ENCODE measurements at places on chromosomes 7 and 10. TPM values are rescaled to one million over a fixed set of nuclear protein-coding genes. Genes with fewer than 3 reads are reported as not detected.

GRCh38 chr7:102047-102711, 90.2 kb upstream of the FAM20C start:
- no peak for DNase-seq

- no peak for DNase-seq
These were observed 170.6 kb downstream of the FZD1 start for GRCh38 chr7:91434836-91435235.

DNA sequence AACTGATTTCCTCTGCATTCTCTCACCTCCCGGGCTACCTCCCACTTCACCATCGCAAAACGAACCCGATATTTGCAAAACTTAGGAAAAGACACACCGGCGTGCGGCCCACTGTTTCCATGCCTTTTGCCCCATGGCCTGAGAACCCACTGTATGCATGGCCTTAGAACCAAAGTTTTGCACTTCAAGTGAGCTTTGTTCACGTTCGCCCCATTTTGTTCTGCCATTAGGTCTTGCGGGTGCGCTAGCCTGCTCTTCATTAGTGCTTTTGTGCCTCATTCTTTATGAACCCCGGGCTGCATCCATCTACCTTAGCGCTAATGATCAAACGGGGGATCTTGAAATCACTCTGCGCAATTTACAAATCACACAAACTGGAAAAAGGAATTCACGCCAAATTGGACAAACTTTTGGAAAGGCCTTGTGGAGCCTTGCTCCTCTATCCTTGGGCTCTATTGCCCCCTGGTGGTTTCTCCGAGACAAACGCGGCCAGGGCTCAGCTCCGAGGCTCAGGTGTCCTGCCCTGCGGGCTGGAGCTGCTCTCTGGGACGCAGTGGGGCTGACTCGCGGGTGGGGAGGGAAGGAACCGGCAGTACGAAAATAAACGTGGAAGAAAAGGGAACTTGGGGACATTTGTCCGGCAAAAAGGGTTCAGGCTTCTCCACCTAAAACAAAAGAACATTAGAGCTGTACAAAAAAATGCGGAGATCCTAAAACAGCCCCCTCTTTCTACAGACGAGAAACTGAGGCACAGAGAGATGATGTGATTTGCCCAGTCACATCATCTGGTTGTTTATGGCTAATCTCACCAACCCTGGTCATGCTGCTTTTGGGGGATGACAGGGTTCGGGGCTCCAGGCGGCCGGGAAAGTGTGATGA, 300.4 kb upstream of the NFE2L3 start:
- peak; percentile 39 for DNase-seq

CNPY1 gene
- not detected for total RNA-seq

DNA sequence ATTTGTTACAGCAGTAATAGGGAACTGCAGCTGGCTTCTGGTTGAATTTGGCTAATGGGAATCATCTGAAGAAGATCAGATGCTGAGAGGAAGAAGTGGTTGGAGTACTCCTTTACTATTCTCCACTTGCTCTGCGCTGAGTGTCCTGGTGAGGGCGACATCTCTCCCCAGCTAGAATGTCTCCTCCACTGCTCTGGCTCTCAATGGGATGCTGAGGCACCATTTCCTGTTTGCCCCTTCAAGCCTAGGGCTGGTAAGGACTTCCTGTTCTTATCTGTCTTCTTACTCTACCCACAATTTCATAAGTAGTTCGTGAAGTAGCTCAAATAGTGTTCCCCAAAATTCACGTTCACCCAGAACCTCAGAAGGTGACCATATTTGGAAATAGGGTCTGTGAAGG, 43.2 kb upstream of the TES start:
- no peak for DNase-seq

GRCh38 chr7:44881610-44882009, 3.7 kb downstream of the PURB start:
- DNase-seq = no peak

GRCh38 chr7:120799813-120800475, 58.0 kb downstream of the TSPAN12 start:
- DNase-seq = no peak

- DNase-seq = no peak
These were observed 139.4 kb upstream of the SHH start for GRCh38 chr7:155951554-155952158.

DNA sequence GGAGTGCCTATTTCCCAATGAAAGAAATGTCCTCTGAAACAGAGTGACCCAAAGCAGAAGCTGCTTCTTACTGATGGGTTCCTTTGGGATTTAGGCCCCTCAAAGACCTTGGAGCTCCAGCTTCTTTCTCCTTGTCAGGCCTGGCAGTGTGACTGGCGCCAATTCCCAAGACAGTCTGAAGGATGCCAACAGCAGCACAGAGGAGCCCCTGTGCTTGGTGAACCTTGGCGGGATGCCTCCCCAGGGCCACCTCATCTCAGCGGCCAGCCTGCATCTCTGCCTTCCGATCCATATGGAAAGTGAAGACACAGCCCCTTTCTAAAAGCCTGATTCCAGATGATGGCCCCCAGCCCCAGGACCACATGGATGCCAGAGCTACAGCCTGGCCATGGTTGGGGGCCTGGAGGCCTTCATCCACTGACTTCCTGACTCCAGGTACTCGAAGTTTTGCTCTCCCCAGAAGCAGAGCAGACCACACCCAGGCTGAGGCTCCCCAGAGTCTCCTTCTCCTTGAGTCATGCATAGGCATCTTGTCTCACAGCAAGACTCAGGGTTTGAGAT, 45.4 kb downstream of the FBXW4 start:
- DNase-seq = no peak

DNA sequence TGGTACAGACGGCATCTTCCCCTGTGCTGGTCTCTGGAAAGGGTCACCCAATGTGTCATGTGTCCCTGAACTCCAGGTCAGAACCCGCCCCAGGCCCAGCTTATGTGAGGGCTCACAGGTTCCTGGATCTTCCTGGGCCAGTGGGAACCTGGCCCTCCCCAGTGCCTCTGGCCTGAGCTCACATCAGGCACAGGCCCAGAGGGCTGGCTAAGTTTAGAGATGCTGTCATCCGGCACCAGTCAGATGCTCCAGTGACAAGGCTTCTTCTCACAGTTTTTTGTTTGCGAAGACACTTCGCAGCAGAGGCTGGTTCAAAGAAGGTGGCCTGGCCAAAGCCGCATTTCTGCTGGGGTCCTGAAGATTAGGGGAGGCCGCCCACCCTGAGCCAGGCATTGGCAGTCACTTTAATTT, 11.8 kb downstream of the CAMK2B start:
- DNase-seq = no peak

- no peak for DNase-seq
These were observed 30.9 kb downstream of the MRPS33 start for GRCh38 chr7:140983802-140984201.

DNA sequence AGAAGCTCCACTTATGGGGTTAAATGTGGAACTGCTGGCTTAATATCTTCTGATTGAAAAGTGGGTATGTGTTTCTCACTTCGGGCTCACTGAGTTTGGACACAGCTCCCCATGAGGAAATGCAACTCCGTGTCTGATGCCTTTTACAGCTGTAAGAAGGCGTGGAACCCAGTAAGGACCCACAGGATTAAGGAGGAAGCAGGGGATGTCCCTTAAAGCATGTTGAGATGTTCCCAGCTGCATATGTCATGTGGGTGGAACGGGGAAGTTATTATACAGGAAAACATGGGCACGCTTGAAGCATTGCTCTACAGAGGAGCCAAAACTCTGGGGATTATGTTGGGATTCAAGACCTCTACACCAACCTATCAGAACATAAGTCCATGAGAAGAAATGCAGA, 224.4 kb downstream of the NEBL start:
- no peak for DNase-seq

UCN3 gene
- total RNA-seq = not detected

- no peak for DNase-seq
These were observed 182.6 kb downstream of the COBL start for GRCh38 chr7:51134013-51134441.

DNA sequence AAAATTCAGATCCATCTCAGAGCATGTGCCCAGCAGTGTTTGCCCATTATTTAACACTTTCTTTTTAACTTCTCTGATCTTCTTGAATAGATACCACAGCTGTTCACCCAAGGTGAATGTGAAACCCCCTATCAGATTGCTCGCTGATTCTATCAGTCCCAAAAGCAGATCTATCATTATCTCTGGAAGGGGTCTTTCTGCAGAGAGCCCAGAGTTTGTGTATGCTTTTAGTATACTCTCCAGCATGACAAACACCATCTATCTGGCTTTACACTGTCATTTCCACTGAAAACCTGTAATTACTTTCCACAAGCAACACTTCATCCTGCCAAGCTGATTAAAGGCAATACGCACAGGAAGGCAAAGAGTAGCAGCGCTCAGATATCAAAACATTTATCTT, 168.2 kb downstream of the CACNA2D1 start:
- no peak for DNase-seq

DNA sequence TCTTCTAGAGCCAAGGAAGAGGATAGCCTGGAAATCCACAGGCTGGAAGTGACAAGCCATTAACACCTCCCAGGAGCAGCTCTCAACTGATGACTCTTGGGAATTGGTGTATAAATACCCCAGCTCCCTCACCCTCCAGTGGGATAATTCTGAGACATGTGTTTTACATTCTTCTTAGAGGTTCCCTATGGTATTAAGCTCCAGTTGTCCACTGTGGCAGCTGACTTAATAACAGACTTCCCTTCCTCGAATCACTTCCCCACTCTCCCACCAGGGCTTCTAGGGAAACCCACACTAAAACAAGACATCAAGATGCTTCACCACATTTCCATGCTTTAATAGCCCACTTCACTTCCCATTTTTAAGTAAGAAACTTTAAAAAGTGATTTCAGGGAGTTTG, 47.2 kb downstream of the FAM107B start:
- DNase-seq = no peak

DNA sequence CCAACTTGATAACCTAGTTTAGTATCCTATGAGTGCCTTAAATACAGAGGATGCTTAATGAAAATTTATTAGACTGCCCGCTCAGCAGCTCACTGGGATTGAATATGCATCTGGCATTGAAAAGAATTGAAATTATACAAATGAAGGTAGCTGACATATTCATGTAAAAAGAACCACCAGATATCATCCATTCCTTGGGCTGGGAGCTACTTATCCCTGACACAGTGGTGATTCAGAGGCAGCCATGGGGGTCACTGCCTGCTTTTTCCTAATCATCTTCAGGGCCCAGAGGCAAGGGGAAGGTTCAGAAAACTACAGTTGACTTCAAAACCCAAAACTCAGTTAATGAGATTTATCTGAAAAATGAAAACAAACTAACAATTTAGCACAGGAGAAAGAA, 120.9 kb downstream of the TRIL start:
- no peak for DNase-seq

ELN gene
- total RNA-seq = not detected

DNA sequence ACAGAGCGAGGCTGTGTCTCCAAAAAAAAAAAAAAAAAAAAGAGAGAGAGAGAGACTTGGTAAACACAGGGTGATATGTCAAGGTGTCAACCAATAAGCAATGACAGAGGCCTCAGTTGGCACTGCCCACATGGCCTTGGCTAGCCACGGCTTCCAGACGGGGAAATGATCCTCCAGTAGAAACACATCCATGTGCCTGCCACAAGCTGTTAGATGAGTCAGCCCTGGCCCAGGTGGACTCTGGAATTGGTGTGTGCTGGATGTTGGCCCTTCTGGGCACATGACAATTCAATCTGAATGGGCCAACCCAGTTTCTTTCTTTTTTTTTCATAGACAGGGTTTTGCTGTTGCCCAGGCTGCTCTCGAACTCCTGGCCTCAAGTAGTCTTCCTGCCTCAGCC, 13.7 kb downstream of the RFC2 start:
- no peak for DNase-seq

DNA sequence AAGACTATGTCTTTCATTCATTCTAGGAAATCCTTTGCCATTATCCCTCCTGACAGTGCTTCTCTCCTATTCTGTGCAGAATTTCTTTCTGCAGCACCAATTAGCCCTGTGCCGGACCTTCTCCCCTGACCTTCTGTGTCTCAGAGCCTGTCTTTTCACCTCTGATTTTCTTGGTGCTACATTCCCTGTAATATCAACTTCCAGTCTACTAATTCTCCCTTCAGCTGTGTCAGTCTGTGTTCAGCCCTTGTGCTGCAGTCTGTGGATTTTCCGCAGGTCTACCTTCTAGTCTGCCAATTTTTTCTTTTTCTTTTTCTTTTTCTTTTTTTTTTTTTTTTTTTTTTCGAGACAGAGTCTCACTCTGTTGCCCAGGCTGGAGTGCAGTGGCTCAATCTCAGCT, 115.8 kb downstream of the ELFN1 start:
- no peak for DNase-seq

PRKCQ gene
- total RNA-seq = 70.5 TPM

CDC14C gene
- not detected for total RNA-seq

C10orf53 gene
- not detected for total RNA-seq

DNA sequence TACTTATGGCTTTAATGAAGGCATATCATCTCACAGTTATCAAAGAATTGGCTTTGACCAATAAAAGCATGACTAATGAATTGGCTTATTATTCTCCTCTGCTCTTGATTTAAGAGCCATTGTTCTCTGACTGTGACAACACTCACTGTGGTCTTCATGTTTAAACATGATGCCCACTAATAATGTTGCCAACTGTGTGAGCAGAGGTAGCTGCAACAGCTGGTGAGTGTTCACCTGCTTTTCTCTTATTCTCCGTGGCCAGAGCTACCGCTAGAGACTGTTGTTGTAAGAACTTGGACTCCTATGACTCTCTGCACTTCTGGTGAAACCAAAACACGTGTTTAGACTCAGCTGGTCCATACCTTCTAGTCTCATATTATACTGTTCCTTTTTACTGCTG, 335.9 kb downstream of the XPNPEP1 start:
- DNase-seq = no peak

HECW1 gene
- not detected for total RNA-seq

DNA sequence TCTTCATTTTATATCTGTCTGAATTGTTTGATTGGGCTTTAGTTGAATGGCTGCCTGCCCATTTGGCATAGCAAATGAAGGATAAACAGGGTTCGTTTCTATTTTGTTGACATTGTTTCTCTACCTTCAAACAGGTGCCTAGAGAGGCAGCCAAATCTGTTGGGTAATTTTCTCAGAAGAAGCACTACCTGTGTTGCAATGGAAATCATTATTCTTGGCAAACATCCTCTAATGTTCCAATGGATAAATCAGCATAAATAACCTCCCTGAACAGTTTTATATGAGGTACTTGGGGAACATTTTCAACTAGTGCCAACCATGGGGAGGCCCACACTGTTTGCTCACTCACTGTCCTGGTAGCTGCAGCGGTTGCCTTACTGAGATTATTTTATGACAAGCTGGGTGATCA, 64.4 kb upstream of the PLPP4 start:
- DNase-seq = no peak

PRLHR gene
- not detected for total RNA-seq

- DNase-seq = no peak
These were observed 636.5 kb downstream of the ZNF716 start for GRCh38 chr7:58086461-58086860.
